Substantia nigra (tissue), 51 donors: ENCODE measurements at places on chromosomes 1 and 21.
A peak's percentile ranks its signal among the peaks of the same experiment; 100 is the strongest.

DNA sequence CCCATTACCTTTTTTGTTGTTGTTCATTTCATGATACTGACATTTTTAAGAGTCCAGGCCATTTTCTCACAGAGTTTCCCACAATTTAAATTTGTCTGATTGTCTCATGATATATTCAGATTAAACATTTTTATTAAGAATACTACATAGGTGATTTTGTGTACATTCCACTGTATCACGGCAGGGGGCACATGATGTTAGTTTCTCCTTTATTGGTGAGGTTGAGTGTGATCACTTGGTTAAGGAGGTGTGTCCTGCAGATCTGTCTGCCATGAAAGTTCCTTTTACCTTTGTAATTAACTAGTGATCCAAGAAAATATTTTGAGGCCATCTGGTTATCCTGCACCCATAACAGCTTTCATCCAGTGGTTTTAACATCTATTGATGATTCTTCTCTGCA is 11.8 kb downstream of the RTCA start:
- DNase-seq, result no peak

- DNase-seq, result no peak
Observed at GRCh38 chr1:204396015-204396583, 15.5 kb downstream of the PPP1R15B start.

DNA sequence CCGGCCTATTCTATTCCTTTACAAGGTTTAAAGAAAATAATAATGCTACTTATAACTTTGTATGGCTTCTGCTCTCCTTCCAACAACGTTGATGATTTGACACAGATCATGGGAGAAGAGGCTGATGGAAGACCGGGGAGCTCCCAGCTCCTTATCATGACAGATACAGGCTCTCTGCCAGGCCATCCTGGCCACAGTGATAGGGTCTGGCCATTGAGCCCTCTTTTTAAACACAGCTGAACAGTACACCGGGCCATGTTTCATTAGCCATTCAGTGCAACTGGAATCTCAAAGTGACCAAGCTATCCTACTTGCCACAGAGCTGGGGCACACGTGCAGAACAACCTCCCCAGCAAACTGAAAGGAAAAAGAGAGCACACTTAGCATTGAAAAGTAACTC is 34.9 kb downstream of the DNAJC11 start:
- no peak for DNase-seq

DNA sequence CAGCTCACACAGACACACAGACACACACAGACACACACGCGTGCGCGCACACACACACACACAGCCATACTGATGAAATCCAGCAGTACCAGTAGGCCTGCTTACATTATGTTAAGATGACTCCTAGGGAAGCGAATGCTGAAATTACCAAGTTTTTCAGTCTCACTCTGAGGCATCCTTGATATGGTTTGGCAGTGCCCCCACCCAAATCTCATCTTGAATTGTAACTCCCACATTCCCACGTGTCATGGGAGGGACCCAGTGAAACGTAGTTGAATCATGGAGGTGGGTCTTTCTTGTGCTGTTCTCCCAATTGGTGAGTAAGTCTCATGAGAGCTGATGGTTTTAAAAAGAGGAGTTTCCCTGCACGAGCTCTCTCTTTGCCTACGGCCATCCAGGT is 64.1 kb downstream of the TIAM1 start:
- no peak for DNase-seq

DNA sequence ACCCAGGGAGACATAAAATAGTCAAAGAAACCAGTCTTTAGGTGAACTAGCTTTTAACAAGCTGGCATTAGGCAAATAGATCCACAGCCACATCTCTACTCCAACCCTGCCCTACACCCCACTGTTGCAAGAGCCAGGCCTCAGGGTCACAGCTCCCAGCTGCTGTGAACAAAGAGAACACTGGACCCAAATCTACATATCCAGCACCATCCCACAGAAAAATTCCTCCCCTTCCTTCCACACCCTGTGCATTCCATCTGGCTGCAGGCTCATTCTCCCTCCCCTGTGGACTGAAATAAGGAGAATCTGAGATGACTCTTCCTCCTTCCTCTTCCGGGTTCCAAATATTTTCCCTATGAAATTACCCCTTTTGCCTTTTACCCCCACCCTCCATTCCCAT is 23.2 kb downstream of the DLGAP3 start:
- DNase-seq, result no peak

GRCh38 chr1:191629836-191630235 is 528.4 kb upstream of the RGS18 start:
- DNase-seq, result no peak

- no peak for DNase-seq
Observed at GRCh38 chr21:27480841-27481261, 514.0 kb upstream of the ADAMTS5 start.

DNA sequence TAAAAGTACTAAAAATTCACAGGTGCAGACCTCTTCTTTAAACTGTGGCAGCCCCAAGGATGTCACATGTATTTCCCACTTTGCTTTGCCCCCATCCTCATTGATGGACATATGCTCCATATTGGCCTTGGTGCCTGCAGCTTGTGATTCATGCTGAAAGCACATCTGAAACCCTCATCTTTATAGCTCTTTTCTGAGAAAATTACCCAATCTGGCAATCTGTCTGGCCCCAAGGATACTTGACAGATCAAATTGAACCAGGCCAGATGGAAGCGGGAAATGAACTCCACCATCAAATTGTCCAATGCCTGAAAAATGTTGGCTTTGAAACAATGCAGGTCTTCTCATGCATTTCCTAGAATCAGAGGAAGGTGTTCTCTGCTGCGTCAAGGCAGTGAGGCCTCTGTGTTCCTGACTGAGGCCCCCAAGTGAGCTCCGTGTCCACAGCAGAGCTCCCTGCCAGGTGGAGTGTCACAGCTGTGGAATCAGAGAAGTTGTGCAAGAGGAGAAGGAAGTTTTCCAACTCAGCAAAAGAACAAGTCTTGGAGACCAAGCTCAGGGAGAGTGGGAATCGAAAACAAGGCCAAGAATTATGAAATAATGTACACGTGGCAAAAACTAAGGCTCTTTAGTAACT is 323.7 kb downstream of the PLPP3 start:
- DNase-seq, result no peak

- no peak for DNase-seq
Observed at GRCh38 chr1:89382479-89382878, 18.6 kb downstream of the GBP6 start.

DNA sequence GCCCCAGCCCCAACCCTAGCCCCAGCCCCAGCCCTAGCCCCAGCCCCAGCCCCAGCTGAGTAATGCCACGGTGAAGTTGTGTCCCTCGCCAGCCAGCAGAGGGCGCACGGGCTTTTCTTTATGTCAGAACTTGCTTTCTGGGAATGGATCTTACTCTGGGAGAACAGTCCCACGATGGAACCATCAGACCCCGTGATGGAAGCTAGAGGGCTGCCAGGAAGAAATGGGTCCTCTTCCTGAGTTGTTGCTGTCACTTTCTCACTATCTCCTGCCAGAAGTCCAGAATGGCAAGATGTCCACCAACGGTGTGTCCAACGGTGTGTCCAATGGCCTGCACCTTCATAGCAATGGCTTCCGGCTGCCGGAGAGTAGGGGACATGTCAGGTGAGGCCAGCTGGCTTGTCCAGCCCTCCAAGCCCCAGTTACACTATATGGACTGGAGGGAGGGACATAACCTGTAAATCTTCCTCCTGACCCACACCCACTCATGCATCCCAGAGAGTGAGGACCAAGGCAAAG is 25.1 kb upstream of the TMEM222 start:
- DNase-seq, result peak; percentile 25

DNA sequence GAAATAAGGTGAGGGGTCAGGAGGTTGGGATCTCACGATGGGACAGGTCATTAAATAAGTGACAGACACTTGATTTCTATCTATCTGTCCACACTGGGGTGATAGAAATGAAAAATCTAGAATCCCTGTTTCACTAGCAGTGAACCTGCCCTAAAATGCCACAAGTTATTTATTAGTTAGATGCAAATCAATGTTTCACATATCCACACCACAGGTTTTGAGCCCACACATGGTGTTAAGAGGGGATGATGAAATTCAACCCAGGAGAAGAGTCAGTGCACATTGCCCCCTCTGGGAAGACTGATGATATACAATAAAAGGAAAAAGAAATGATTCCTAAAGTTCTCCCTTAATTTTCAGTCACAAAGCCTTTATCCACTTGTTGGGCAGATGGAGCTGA is 10.1 kb upstream of the NTPCR start:
- DNase-seq, result no peak

- DNase-seq, result no peak
Observed at GRCh38 chr1:185059950-185060571, 14.7 kb downstream of the RNF2 start.

GRCh38 chr1:54800899-54801759 is at the start of gene TTC22:
TSS of gene TTC22 (minus strand) at chr1:54801323. CDS start at chr1:54801163, 160 bp downstream.
- no peak for DNase-seq

- DNase-seq, result no peak
Observed at GRCh38 chr1:46458190-46458589, 31.4 kb upstream of the DMBX1 start.

GRCh38 chr21:43328185-43328957 is 98.6 kb downstream of the SIK1 start:
- no peak for DNase-seq

DNA sequence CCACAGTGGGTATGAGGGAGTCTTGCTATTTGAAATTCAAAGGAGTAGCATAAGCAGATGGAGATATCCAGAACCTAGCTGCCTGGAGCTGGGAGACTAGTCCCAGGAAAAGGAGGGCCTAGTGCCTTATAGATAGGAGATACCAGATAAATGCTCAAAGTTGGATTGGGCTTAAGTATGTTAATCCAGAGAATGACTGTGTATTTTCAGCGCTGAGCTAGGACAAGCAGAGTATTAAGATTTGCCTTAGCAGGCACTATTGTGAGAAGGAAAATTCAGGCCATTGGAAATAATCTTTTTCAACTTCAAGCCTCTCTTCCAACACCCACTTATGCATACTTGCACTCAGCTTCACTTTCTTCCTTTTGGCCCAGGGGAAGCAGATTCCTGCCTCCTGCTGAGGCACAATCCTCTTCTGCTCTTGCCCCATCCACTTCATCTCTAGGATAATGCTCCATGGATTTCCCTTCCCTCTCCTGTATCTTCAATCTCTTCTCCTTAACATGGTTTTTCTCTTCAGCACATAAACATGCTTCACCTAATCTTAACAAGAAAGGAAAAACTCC is 21.1 kb downstream of the PIK3C2B start:
- DNase-seq, result no peak

GRCh38 chr1:162153374-162153773 is 83.9 kb downstream of the NOS1AP start:
- DNase-seq, result no peak

GRCh38 chr1:192545896-192546521 is 29.6 kb upstream of the RGS1 start:
- DNase-seq, result no peak

GRCh38 chr1:58874757-58875755 is 91.2 kb upstream of the JUN start:
- peak; percentile 44 for DNase-seq

- DNase-seq, result peak; percentile 47
Observed at GRCh38 chr1:39668111-39668510, 3.8 kb downstream of the NT5C1A start.

DNA sequence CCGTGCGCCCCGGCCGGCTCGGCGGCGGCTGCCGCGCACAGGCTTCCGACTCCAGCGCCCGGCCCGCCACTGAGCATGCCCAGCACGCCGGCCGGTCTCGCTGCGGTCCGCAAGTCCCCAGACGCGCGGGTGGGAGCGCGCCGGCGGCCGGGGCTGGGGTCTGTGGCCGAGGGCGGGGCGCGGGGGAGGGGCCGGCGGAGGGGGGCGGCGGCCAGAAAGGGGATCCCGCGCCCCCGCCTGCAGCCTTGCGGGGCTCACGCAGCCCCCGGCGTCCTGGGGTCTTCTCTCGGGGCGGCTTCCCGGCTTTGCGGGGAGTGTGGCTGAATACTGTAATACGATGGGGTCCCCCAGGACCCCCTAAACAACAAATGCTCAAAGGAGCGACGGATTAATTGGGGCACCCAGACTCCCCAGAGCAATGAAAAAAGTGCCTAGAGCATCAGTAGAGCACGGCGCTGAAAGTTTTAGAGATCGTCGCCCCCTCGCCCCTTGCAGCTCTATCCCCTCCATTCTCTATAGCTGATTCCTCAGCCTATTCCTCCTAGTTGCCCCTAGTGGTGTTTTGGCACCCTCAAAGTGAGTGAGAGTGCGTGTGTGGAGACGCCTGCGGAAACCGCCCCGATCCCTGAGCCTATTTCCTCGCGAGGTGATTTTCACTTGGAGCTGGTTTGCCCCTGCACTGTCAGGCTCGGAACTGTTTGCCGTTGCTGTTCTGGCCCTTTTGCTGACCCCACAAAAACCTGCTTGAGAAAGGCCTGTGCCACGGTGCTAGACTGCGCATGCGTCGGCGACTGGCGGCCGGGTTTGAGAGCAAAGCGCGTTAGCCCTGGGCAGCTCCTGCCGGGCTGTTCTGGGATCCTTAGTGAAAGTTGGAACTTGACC is at the start of gene VAV3:
Gene VAV3 (minus strand): TSS at position 71 of the 882 bp plus-strand sequence. CDS start 311 bp downstream, outside the sequence.
- peak; percentile 69 for DNase-seq

GRCh38 chr1:3170561-3171453 is 101.8 kb downstream of the PRDM16 start:
- DNase-seq, result peak; percentile 77

DNA sequence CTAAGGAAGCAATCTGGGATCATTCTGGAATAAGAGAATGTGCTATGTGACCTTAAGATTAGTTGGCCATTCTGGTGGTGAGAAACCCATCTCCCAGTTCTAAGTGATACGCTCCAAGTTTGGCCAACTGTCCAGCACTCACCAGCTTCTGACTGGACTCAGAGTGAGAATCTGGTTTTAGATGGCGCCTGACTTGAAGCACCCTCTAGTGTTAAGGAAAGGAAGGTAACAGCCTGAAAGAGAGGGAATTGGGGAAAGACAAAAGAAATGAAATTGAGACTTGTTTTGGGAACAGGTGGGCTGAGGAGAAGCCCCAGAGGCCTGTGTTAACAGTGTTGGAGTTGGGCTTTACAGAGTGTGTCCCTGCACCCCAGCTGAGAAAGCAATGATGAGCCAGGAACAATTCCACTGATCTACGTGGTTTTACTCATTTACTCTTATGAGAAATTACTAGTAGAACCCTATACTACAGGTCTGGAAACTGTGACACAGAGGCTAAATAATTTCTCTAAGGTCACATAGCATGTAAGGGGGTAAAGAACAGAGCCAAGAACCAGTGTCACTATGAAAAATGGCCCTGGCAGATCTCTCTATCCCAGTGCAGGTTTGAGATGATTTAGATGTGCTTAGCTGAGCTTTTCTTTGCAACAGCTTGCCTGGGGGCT is 9.3 kb upstream of the FCAMR start:
- DNase-seq, result no peak

DNA sequence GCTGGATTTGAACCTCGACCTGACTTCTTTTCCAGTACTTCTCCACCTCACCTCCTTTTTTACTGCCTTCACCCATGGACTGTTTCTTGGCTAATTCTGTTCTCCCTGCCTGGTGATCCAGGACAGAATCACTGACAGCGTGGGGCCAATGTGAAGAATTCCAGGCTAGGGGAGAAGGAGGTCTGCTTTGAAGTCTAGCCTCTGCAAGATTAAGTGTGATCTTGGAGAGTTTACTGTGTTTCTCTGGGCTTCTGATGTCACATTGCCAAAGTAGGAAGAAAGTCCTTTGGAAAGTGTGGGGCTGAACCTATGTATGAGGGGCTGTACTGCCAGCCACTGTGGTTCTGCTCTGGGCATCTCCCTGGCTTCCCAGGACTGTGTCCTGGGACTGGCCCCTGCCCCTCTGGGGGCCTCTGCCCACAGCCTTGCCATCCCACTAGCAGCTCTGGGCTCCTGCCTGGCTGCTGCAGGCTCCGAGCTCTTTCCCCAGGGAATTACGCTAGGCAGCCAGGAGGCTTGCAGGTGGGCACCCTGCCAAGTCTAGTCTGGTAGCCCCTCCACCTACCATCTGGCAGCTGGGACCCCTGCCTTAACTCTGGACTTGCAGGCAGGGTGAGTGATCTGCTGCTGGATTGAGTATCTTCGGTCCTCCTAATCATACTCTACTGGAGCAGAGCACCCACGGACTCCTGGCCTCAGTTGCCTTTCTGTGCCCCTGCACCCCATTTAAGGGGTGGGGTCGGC is 52.2 kb downstream of the YARS1 start:
- no peak for DNase-seq
